ENCODE measurements at places on chromosomes 6 and 20. TPM values are rescaled to one million over a fixed set of nuclear protein-coding genes. Genes with fewer than 3 reads are reported as not detected.

DNA sequence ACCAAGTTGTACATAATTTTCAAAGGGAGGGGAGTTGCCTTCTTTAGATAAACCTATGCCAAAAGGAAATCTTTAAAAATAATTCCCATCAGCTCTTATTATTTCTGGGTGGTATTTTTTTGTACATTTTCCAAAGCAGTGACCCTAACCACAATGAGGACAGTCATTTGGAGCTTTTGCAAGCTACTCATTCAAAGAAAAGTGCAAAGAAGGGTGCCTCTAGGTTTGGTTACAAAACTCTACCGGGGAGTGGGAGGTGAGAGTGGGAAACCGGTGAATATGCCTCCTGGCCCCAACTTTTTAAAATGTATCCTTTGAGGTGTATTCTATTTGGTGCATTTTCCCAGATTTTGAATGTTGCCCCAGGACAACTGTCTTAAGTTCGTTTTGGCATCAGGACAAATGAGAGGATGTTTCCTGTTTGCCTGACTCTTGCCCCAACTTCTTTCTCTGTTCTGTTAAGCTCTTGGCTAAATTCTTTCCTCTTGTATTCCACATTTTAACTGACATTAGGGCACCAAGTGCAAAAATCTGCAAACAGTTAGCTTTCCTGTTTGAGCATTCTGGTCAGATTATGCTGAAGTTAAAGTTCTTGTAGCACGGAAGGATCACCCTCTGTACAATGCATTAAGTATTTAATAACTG is 78.9 kb downstream of the SLX4IP start:
- DNase-seq = no peak

BPIFA1 gene
- not detected for total RNA-seq

TMEM217 gene
- 0.56 TPM for total RNA-seq

DNA sequence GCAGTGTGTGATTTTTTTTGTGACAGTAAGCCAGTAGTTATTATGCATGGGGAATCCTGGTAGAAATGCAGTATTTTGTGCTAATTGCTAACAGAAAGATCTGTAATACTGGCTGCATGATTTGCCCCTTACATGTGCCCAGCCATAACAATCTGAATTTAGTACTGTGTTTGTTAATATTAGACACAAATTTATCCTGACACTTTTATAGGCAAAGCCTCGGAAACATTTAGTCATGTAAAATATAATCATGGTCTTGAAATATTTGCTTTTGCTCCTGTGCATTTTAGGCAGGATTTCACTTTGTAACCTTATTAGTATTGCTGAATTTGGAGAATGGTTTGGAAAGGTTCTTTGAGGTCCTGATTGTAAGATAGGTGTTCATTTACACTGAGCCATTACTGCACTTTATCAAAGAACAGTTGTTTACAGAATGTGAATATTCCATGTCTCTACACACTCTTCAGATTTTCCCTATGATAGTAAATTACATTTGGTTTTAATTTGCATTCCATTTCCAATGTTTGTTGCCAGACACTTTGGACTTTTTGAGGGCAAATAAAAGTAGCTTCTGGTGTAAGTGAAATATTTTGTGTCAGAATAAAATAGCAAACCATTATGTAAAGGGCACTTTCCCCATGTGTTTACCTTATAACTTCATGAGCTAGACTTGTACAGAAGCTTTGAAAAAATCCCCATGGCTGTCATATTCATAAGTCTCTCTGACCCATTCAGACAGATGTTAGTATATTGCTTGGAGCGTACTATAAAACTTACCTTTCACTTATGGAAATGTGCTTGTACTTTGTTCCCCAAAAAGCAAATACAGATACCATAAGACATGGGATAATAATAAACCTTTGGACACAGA is 349.9 kb downstream of the ARHGAP18 start:
- no peak for DNase-seq

- DNase-seq = no peak
These were observed 160.8 kb downstream of the ZDHHC14 start for GRCh38 chr6:157541618-157542413.

- no peak for DNase-seq
These were observed 758.9 kb downstream of the KIF16B start for GRCh38 chr20:15814360-15814759.

CCDC170 gene
- total RNA-seq = 1.3 TPM

HLA-DOB gene
- 0.19 TPM for total RNA-seq

LINC00237 gene
- not detected for total RNA-seq

- DNase-seq = peak; percentile 78
These were observed 177.6 kb downstream of the SASH1 start for GRCh38 chr6:148520109-148520841.

DOK5 gene
- 6.1 TPM for total RNA-seq

DNA sequence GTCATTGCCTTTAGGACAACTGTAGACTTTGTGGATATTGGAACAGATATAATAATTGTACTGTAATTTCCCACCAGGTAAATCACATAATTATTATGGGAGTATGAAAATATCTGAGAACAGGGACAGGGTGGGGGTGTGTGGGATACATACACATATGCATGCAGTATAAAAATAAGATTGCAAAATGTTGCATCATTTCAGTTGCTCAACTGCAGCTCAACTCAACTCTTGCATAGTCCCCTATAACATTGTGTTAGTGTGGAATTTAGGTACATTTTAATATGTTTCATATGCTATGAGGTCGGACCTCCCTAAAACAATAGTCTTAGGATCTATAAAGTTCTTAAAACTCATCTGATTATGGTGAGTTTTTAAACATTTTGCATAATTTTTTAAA is 275.0 kb upstream of the FLRT3 start:
- DNase-seq = no peak

DNA sequence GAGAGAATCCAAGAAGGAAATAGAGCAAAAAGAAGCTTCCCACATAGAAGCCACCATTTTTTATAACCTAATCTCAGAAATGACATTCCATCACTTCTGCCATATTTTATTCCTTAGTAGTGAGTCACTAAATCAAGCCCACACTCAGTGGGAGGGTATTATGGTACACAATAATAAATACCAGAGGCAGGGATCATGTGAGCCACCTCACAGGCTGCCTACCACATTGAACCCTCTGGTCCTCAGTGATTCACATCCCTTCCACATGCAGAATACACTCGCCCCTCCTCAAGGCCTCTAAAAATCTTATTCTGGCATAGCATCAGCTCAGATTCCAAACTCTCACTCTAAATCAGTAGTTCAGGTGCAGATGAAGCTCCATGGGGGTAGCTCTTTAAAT is 49.4 kb downstream of the TMC2 start:
- DNase-seq = no peak

GRCh38 chr20:45322952-45323383 is 14.9 kb upstream of the MATN4 start:
- DNase-seq = no peak

GRCh38 chr6:53635322-53635721 is 30.2 kb downstream of the KLHL31 start:
- no peak for DNase-seq

DYNLT1 gene
- total RNA-seq = 91.3 TPM

DNA sequence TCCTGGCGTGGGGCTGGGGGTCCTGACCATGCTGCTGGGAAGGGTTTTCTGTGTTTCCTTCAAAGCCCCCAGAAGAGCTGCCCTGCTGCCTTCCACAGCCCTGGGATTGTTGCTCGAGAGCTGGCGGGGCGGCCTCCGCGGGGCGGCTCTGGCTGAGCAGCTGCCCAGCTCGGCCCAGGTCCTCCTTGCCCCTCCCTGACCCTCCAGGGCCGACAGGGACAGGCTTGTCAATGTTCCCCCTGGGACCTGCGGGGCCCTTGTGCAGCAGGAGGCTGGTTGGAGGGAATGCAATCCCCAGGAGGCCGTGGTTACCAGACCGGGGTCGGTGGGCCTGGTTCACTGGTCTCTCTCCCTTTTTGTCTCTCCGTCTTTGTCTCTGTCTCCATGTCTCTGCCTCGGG is 19.9 kb downstream of the GATA5 start:
- no peak for DNase-seq

HLA-DOA gene
- total RNA-seq = 3.1 TPM

DNA sequence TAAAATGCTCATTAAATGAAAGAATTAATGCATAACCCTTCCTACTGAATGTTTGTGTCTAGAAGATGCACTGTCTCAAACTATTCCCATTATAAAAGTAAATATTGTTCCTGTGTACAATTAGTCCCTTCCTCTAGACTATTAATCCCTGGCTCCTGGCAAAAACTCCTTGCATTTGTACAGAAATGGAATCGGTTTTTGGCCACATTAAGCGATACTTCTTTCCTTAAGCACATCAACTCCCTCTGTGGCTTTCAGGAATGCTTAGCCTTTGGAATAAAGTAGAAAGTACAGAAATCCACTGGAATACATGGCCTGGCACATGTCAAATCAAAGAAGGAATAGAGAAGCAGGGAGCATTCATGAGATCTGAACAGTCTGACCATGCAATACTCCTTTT is 179.8 kb downstream of the GMPR start:
- DNase-seq = no peak

DNA sequence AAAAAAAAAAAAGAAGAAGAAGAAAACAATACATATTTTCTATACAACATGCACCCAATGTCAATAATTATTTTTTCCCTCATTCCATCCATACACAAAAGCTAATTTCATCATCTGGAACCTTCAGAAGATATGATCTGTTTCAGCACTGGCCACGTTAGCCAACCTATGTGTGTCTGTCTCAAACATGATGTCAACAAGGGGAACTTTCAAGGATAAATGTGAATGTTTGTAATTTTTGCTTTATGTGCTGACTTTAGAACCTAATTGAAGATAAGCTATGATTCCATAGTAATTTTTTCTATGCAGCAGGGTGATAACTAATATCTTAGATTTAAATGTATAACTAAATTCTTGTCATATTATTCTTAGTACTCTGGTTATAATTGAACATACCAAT is 37.9 kb downstream of the IPCEF1 start:
- no peak for DNase-seq

SPATS1 gene
- not detected for total RNA-seq

GRCh38 chr6:151490996-151491395 is 2.8 kb upstream of the CCDC170 start:
- DNase-seq = no peak

DNA sequence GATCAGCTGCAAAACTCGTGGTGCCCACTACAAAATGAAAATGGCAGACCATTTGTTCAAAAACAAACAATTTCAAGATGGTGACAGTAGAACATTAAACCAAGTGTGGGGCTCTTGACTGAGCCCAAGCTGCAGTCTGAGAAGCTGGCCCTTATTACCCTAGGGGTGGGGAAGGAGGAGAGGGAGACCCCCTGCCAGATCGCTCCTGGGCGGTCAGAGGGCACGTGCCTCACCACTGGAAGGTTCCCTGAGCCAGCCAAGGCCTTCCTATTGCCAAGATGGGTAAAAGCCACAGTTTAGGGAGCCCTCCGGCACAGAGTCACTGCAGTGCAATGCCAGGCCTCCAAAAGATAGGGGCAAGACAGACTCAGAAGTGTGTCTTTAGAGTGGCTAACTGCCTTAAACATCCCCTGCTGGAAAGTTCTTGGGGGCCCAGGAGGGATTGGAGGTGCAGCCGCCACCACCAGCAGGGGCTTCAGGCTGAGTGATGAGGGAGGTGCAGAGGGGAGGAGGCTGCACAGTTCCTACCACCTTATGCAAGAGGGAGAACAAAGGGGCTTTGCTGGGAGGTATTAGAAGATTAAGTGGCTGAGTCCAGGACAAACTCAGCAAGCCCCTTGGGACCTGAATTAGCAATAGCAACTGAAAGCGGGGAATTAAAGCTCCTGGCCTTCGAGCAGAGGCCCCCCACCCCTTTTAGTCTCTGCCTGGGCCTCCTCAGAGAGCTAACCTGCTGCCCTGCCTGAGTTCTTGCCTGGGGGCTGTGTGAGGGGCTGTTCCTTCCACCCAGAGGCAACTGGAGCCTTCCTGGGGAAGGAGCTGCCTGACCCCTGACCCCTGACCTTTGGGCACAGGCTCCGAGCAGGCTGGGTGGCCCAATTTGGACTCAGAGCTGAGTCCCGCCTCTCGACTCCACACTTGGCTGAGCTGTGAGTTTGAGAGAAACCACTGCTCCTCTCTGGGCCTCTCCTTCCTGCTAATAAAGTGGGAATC is 88.4 kb downstream of the VEGFA start:
- DNase-seq = peak; percentile 61

BFSP1 gene
- total RNA-seq = 0.93 TPM

GRCh38 chr6:81300961-81301360 is 451.5 kb downstream of the TENT5A start:
- no peak for DNase-seq

GRCh38 chr20:13492001-13492481 is 146.7 kb downstream of the TASP1 start:
- no peak for DNase-seq

DNA sequence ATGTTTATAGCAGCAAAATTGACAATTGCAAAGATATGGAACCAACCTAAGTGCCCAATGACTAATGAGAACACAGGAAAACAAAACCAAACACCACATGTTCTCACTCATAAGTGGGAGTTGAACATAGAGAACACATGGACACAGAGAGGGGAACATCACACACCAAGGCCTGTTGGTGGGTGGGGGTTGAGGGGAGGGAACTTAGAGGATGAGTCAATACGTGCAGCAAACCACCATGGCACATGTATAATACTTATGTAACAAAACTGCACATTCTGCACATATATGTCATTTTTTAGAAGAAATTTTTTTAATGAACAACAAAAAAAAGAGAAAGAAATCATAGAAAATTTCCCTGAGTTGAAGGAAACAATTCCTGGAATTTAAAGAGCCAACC is 3.9 kb downstream of the EPM2A start:
- DNase-seq = no peak

BTN1A1 gene
- total RNA-seq = not detected

OR2B6 gene
- not detected for total RNA-seq

SLC13A3 gene
- total RNA-seq = 1.7 TPM

CCN6 gene
- not detected for total RNA-seq

- no peak for DNase-seq
These were observed 58.7 kb downstream of the SNX5 start for GRCh38 chr20:17909869-17910321.

CST5 gene
- not detected for total RNA-seq

- DNase-seq = no peak
These were observed 243.7 kb upstream of the CHD6 start for GRCh38 chr20:41861772-41862422.

DNA sequence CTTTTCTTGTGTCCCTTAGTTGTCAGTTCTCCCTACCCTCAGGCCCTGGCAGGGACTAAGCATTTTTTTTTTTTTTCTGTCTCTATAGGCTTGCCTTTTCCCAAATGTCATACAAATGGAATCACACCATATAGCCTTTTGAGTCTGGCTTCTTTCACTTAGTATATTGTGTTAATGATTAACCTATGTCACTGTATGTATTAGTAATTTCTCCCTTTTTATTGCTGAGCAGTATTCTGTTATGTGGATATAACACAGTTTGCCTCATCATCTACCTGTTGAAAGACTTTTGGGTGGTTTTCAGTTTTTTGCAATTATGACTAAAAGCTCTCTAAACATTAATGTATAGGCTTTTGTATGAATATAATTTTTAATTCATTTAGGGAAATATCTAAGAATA is 16.0 kb upstream of the FBXO30 start:
- no peak for DNase-seq

GRCh38 chr20:52682237-52682636 is 289.9 kb upstream of the TSHZ2 start:
- DNase-seq = no peak

GMPR gene
- total RNA-seq = 14.0 TPM
